Activated CD4-positive, alpha-beta T cell treated with anti-CD3 and anti-CD28 coated beads, Interleukin-2, amount 10 ng/mL, durations not matched to agents 7 days and 5 days (primary cell): ENCODE measurements at places on chromosomes 6 and 20. TPM values are rescaled to one million over a fixed set of nuclear protein-coding genes. Genes with fewer than 3 reads are reported as not detected.

PHACTR3 gene
- not detected for total RNA-seq

RNF217 gene
- 2.1 TPM for total RNA-seq

CST4 gene
- total RNA-seq, result not detected

SAMD5 gene
- total RNA-seq, result not detected

TXLNB gene
- total RNA-seq, result 0.35 TPM

MPIG6B gene
- total RNA-seq, result 0.19 TPM

XKR7 gene
- 0.05 TPM for total RNA-seq

ACTL10 gene
- 4.1 TPM for total RNA-seq

PRSS35 gene
- total RNA-seq, result not detected

VSX1 gene
- total RNA-seq, result not detected

TFAP2B gene
- not detected for total RNA-seq

KCNK15 gene
- total RNA-seq, result not detected

DNA sequence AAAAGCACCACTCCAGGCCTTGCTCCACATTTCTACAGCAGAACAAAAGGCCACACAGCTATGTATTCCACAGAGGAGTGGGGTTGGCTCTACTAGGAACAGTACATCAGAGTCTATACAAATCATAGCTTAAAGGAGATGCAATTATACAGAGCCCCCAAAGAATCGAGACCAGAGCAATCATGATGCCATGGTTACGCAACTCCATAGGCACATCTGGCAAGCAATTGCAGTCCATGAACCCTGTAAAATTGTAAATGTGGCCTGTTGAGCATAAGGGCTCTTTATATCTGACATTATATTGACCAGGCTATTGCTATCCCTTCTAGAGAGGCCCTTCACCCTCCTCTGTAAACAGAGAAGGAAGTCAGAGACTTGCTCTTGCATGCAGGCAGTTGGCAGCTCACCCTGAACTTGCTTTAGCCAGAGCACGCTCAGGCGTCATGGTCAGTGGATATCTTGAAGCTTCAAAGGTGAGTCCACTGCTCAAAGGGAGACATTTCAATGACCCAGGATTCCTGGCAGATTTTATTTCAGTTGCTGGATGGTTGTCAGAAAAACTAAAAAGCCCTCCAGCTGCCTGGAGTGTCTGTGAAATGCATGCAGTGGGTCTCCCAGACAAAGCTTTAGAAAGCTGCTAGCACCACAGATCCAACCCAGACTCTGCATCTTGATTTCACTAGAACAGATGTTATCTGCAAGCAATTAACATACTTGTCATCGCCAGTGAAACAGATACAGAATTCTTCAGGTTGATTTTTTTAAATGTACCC, 357.2 kb downstream of the CENPW start:
- DNase-seq, result no peak

DNA sequence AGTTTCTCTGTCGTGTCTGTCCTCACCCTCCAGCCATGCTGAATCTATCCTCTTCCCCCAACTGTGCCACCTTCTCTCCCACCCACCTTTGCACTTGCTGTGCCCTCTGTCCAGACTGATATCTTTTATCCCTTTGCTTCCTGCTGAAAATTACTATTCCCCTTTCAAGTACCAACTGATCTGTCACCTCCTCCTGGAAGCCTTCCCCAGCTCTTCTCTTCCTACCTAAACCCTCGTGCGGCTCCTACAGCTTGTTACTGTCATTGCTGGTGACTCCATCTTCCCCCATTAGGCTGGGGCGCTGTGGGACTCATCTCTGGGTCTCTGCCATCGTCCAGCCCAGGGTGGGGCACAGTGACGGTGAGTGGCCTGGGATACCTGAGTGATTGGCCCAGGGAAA, 1.1 kb downstream of the BPIFB6 start:
- no peak for DNase-seq

GRCh38 chr6:4029687-4030086, 49.2 kb downstream of the FAM217A start:
- DNase-seq, result no peak

- DNase-seq, result no peak
Measured at GRCh38 chr6:113813142-113813541, 44.0 kb upstream of the MARCKS start.

DNA sequence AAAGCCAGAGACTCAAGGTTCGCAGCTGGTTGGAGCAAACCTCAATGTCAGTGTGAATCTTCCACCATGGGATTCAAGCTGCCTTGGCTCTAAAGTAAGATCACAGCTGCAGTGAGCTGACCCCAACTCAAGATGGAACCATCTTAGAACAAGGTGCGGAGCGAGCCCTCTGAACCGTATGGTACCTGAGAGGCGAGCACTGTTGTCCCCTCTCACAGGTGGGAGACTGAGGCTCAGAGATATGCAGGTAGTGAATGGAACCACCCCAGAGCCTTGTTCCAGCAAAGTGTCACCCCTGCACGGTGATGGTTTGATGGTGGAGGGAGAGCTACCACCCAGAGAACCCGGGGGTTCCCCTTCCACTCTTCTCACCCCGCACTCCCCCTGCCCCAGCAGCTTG, 52.5 kb downstream of the BMP7 start:
- no peak for DNase-seq

- no peak for DNase-seq
Measured at GRCh38 chr6:80366714-80367113, 260.2 kb downstream of the BCKDHB start.

DNA sequence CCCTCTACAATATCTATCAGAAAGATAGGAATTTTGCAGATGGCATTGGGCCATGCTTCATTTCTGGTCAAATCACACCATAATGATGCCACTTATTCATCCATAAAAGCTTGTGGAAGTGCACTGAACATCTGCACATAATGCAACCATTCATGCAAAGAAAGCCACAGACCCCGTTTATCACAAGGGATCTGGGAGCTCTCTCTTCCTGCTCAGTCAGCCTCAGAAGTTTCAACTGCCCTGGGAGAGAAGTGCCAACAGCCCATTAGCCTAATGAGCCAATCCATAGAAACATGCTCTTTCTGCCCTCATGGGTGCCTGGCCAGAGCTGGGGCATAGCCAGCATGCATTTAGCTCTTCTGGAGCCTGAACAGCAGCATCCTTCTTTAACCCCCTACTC, 85.8 kb downstream of the SLC35F1 start:
- no peak for DNase-seq

GRCh38 chr20:51064137-51064536, 41.2 kb upstream of the KCNG1 start:
- no peak for DNase-seq

DNA sequence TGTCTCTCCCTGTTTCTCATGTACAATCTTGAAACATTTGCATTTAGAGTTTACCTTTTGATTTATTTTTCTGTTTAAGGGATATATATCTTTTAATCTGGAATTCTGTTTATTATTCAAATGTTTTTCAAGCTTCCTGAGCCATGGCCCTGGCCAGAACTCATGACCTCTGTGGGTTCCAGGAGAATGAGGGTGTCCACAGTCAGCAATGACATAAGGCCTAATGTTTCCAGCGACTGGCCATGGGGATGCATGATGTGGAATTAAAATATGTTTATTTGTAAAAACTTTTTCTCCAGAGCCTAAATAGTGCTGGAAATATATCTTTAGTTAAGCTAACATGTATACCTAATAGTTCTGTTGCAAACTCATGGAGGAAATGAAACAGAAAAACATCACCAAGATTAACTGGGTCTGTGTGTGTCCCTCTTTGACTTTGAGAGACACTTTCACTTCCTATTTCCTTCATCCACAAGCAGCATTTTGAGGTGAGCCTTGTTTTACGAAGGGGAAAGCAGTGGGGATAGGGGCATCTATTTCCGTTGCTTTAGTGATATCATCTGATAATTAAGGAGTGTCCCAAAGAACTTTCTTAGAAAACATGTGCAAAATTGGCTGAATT, 87.6 kb downstream of the SMOC2 start:
- no peak for DNase-seq

DNA sequence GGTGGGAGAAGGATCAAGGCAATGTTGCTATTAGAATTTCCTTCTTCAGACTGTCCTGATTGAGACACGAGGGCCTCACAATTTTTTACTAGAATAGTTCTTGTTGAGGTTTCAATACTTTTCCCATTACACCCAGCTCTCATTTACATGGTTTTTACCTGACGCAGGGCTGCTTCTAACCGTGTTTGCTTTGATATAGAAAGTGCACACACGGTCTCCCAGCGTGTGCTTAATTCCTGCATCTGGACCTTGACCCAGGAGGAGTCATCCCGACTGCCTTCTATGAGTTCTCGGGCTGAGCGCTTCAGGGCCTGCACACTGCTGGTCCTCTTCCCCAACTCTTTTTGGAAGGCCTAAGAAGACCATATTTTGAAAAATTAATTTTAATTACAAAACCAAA, 160.2 kb downstream of the DST start:
- DNase-seq, result no peak

DNA sequence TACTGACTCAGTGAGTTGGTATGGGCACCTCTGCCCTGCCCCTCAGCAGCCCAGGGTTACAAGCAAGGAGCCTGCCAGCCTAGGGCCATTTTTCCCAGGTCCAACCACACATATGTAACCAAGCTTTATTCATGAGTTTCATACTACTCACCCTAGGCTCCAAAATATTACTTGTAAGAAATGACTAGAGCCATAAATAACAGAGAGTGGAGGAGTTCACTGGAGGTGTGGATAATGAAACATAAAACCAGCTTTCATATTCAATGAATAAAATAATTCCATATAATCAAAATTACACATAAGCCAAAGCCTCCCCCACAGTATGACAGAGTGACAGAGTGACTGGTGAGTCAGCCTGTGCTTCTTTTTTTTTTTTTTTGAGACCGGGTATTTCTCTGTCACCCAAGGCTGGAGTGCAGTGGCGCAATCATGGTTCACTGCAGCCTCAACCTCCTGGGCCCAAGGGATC, 229.8 kb upstream of the SASH1 start:
- DNase-seq, result no peak

DNA sequence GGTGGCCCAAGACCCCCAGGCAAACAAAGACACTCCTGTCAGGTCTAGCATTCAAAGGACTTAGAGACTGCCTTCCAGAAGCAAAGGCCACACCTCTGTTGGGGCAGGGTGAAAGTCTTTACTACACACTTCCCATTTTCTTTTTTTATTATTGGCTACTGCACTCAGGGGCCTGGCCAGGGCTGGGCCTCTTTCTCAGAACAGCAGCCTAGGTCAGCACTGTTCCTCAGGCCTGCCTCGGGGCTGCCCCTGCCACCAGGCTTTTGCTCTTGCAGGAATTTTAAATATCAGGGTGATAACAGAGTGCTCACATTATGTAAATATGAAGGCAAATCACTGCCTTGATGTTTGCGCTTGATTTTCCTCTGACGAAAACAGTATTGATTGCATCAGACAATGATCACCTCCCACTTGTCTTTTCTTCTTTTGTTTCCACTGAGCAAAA, 18.5 kb downstream of the GSTA4 start:
- no peak for DNase-seq

- no peak for DNase-seq
Measured at GRCh38 chr6:47789553-47789952, 7.7 kb downstream of the OPN5 start.

- DNase-seq, result no peak
Measured at GRCh38 chr6:21103626-21104224, 489.8 kb upstream of the SOX4 start.

DNA sequence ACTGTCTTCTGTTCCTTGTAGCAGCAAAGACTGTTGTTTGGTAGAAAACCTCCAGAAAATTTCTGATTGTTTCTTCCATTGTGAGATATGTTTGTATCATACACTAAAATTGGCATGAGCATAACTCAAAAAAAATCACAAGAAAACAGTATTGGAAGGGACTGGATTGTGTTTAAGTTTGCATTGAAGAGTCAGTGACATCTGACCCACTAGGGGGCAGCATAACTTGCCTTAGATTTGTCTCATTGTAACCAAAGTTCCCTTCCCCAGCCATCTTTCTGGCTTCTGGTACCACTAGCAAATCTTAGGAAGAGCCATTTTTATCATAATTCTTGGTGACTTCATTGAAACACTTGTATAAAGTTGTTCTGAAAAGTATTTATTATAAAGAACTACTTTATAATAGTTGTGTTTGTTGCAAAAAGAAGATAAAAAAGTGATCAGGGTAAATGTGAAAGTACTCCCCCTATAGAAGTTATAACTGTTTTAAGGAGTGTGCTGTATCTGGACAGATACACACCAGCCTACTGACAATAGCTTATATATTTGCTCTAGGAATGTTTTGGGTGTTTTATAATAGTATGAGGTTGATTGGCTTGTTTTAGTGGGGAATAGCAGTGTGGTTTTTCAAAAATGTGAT, 7.7 kb downstream of the CSTF1 start:
- peak; percentile 81 for DNase-seq

- DNase-seq, result no peak
Measured at GRCh38 chr6:26594730-26595632, 1.8 kb upstream of the ABT1 start.

DNA sequence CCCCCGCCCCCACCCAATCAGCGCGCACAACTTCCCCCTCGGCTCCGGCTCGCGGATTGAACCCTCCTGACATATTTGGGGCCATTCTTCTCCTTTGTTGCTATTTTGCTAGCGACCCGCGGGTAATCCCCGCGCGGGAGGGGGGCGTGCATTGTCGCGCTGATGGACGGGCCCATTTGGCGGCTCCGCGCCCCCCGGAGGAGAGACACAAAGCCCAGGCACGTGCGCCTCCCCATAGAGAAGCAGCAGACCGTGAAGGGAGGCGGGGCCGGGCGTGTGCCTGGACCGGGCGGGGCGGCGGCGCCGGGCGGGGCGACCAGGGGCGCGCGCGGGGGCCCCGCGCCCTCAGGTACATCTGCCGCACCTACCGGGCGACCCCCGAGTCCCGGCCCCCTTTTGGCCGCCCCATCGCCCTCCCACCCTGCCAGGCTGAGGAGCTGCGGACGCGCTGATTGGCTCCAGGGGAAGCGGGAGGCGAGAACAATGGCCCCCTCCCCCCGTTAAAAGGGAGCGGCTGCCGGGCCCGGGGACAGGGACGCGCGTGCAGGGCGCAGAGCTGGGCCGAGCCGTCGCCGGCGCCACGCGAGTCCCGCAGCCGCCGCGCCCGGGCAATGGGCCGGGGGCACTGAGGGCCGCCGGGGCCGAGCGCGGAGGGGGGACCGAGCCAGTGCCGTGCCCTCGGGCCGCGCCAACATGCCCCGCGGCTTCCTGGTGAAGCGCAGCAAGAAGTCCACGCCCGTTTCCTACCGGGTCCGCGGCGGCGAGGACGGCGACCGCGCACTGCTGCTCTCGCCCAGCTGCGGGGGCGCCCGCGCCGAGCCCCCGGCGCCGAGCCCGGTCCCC, at the start of gene INSM1:
Gene INSM1, plus strand, starts transcription at position 530 of the 843 bp plus-strand sequence. Its CDS starts 164 bp downstream, at position 694.
- no peak for DNase-seq

- no peak for DNase-seq
Measured at GRCh38 chr20:479487-479886, 17.2 kb upstream of the TBC1D20 start.

DNA sequence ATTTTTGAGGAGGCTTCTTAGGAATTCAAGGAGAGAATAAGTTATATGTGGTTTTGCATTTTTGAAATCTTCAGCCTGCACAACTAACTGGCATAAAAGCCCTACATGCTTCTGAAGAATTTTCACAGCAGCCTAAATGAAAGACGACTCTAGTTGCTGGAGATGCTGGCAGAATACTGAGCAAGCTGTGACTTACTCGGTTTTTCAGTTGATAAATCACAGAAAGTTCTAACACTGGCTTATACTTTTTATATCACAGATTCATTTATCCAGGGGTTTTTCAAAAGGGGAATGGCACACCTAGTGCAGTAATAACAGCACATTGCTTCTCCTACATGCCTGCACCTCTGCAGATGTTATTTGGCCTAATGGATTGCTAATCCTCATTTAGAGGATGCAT, 134.6 kb downstream of the IMPG1 start:
- no peak for DNase-seq

- no peak for DNase-seq
Measured at GRCh38 chr20:37907677-37908401, 4.9 kb downstream of the VSTM2L start.

GRCh38 chr20:25076731-25077609, 5.0 kb downstream of the VSX1 start:
- peak; percentile 17 for DNase-seq

GRCh38 chr6:159969921-159970320, 1.0 kb downstream of the IGF2R start:
- DNase-seq, result peak; percentile 39
